ENCODE measurements at places on chromosomes 7 and 10.

DNA sequence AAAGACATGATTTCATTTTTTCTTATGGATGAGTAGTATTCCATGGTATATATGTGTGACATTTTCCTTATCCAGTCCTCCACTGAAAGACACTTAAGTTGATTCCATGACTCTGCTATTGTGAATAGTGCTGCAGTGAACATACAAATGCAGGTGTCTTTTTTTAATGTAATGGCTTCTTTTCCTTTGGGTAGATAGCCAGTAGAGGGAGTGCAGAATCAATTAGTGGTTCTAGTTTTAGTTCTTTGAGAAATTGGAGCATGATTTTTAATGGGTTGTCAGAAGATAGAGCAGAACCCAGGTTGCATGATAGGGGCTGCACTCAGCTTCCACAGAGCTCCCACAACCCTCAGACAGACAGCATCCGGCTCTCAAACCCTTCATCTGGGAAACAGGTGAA, 152.9 kb upstream of the PLXDC2 start:
- no peak for DNase-seq

DNA sequence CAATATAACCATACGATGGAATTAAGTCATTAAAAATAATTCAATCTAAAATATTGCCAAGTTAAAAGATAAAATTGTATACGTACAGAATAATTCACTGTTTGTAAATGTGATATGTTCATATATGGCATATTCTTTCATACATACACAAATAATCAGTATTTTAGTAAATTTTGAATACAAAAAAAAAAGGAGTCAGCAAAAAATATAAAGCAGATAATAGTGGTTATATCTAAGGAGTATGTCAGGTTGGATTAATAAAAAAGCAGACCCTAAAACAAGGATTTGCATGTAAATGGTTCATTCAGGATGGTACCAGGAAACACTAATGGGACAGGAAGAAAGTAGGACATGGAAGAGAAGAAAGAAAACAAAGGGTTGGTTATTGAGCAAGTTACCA, 59.5 kb downstream of the XPNPEP1 start:
- no peak for DNase-seq

GRCh38 chr7:49778731-49779270, 5.4 kb downstream of the VWC2 start:
- DNase-seq = no peak

DNA sequence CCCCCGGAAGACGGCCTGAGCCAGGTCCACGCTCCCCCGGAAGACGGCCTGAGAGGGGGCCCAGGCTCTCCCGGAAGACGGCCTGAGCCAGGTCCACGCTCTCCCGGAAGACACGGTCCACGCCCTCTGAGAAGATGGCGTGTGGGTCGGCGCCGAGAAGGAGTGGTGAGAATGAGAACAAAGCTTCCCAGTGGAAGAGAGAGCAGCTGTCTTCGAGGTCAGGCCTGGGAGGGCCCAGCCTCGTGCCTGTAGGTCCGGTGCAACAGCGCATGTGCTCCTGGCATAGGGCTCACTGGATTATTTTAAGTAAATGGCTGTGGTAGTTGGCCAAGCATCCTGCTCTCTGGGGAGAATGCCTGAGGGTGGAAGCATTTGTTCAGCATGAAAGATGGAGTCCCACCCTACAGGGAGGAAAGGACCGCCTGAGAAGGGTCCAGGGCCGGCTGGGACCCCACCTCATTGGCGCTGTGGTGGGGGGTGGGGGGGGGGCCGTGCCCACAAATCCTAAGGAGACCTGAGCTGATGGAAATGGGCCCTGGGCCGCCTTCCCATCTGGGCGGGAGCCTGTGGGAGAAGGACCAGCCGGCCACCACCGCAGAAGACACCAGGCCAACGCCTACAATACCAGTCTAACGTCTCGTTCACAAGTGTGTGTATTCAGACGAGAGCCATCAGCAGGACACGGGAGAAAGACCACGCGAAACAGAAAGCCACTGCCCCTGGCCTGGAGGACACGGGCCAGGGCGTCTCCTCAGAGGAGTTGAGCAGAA, 210.0 kb downstream of the WDR37 start:
- DNase-seq = no peak

Data from NCI-H226 (cell line).